ENCODE measurements at places on chromosomes 3 and 15.
A peak's percentile ranks its signal among the peaks of the same experiment; 100 is the strongest.

- DNase-seq: no peak
Observed at GRCh38 chr3:126540951-126541627, 17.1 kb downstream of the CHST13 start.

DNA sequence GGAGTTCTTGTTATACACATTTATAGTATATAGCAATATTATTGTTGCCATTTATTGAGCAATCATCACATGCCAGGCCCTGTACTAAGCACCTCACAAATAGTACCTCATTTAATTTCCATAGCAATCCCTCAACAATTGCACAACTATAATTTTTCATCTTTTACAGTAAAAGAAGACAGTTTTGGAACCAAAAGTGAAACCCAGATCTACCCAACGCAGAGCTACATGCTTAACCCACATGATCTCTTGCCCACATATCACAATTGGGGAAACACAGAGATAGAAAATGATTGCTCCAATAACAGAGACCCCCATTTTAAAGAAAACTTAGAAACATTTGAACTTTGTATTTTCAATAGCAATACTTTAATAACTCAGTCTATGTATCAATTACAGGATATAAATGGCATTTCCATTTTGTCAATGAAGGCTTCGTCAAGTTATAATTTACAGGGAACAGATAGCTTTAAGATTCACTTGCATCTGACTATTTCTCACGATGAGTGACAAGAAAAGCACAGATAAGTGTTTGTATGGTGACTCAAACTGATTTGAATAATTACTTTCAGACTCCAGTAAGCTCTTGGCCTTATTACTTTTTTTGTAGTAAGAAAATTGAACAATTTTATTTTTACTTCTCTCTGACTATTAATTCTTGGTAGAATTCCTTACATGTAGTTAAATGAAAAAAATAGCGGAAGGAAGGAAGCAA is 38.7 kb upstream of the CCDC50 start:
- DNase-seq: no peak

DNA sequence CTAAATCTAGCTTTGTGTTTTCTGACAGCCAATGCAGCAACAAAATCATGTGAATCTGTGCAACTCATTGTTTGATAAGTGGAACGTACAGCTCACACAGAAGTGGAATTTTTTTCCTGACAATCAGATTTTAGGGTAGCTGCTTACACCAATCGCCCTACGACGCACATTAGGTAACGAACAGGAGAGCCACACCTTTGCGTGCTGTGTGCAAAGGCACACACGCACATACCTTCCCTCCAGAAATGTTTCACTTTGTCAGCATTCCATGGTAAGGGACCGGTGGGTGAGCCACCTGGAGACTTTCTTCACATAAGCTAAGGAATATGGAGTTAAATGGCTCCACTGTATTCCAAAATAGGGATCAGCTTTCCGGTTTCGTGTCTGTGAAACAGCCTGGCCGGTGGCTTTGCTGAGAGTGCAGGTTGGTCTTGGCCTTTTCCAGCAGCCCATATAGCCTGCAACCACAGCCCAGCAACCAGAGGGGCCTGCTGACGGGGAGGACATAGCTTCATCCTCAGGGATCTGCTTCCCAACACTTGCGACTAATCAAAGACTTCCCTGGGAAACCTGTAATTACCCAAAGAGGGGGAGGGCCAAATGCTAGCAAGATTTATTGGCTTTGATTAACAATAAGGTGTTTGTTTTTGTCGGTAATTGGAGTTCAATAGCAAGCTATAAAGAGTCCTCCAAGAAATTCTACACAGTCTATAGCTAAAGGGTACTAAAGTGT is 145.3 kb downstream of the ADAMTS17 start:
- no peak for DNase-seq

DNA sequence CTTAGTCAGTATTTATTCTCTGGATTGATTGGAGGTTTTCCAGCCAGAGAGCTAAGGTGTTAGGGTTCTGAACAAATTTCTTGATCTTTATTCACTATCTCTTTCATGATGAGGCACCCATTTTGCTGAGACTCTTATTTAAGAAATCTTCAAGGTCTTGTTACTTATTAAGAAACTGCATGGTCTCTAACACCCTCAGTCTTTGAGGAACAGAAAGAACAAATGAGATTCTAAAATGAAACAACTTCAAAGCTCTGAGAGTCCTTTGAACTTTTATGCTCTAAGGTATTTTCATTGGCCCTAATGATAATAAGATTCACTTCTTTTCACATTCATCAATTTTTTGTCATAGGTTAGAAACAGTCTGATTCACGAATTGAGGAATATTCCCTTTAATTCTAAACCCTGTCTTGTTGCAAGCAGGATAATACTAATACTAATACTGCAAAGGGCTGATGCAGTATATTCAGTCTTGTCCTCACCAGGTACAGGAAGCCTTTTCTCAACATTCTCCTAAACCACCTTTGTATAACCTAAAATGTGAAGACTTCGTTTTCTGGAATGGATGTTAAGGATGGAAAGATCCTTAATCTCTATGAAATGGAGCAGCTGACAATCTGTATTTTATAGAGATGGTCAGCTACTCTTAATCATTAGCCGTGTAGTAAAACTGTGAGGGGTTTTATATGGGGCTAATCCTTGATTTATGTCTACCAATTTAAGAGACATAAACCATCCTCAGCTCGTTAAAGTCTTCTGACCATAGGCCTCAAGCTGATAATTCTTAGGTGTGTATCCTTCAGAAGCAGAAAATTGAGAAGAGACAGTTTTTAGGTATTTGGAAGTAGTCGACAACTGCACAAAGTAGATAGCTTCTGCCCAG is 198.3 kb downstream of the OTOL1 start:
- no peak for DNase-seq

DNA sequence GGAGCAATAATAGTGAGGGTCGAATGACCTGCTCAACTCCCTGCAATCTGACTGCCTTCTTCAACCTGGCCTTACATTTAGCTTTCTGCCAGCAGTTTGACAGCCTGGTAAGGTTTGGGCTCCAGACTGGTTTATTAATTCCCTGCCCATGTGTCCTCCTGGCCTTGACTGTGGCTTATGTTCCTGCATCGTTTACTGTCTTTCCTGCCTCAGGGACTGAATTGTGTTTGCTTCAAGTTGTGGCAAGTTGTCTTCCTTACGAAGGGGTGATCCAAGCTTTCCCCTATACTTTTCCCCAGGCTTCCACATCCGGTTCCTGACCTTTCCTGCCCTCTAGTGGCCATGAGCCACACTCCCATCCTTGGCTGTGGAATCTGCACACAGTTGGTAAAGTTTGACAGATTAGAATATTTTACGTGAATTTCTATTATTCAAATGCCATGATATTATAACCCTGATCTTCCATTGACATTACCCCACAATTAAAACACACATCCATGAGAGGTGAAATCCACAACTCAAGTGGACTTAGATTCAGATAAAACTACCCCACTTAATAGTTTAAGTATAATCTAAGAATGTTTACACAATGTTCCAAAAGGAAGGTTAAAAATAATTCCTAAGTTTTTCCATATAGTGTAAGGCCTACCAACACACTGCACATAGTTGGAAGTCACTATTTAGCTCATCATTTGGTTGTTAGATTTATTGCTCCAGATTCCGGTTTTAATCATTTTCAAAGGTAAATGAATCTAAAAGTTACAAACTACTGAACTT is 95.7 kb downstream of the NEDD4 start:
- DNase-seq: no peak

GRCh38 chr3:196440696-196441095 is 8.5 kb upstream of the UBXN7 start:
- DNase-seq: no peak

- DNase-seq: no peak
Observed at GRCh38 chr3:86653661-86654205, 337.2 kb downstream of the VGLL3 start.

DNA sequence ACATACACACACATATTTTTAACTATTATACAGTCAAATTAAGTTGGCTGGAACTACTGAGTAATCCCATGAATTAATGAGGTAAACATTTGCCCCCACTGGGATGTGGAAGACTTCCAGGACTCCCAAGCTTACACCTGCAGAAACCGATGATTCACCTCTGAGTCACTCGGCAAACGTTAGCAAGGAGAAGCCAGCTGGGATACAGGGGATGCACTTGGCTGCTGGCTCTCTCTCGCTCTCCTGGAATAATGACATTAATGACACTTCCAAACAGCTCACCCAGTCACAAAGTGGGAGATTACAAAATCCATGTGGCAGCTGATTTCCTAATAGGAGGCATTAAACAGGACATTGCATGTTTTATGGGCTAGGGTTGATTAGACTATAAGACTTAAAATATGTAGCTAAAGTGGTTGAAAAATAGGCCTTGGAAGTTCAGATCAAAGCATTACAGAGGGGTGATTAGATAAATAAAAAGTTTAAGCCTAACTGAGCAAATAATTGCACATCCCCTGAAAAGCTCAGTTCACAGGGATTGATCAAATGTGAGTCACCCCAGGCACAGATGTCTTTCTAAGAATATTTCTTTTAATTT is 500.9 kb downstream of the SOX2 start:
- DNase-seq: no peak

GRCh38 chr3:11619946-11620652 is 23.6 kb downstream of the VGLL4 start:
- DNase-seq: no peak

DNA sequence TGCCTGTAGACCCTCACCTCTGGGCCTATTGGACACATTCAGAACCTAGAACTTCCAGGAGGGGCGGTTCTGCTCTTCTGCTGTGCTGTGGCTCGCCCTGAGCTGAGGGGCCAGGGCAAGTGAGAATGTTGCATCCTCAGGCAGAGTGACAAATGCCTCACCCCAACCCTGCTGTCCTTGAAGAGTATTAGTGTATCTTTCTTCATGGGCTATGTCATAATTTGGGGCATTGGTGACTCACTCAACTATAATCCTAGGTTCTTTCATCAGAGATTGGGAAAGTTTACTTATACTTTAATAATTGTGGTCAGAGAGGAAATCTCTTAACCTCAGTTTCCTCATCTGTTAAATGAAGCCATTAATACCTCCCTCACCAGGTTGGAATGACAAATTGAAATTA is 143.8 kb downstream of the SV2B start:
- no peak for DNase-seq

DNA sequence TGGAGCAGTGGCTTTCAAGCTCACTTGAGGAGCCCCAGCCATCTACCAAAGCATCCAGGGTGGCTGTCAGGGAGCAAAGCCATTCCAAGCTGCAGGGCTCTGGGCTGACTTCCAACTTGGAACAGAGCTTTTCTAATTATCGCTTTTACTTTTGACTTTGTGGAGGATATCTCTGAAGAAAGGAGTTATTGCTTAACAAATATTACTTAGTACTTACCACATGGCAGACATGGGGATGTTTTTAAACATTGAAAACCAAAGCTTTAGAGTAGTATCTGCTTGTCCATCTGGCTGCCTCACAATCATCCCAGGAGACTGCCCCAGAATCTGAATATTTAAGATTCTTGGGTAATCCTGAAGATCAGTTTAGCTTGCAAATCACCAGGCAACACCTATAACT is 8.9 kb downstream of the TAGLN3 start:
- no peak for DNase-seq

GRCh38 chr15:65426216-65426853 is 3.6 kb upstream of the IGDCC4 start:
- no peak for DNase-seq

GRCh38 chr15:36680751-36681150 is 101.3 kb downstream of the CDIN1 start:
- no peak for DNase-seq

DNA sequence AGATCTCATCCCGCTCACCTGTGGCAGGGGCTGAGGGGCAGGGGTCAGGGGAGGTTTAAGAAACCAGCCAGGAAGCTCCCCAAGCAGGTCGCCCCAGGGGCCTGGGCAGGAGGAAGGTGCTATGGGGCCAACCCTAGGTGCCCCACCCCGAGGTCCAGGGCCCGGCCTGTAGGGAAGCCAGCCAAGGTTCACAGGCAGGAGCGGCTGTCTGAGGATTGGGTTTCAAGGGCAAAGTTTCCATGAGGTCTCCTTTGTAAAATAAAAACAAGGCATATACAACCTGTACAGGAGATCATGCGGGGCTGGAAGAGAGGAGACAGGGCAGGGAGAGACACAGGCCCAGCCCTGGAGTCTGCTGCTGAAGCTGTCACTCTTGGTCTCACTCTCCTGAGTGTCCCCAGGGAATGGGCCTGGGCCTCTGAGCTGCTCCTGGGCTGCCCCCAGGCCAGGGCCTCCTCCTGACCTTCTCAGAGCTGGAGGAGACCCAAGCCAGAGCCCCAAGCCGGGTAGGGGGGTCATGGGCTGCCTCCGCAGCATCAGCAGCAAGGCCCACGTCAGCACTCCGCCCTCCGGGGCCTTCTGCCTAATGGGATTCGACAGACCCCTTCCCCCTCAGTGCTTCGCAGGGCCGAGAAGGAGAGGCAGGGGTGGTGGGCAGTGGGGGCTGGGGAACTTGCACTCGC is 5.5 kb downstream of the CPLX3 start:
- DNase-seq: no peak

- DNase-seq: no peak
Observed at GRCh38 chr3:58299839-58300516, 6.1 kb upstream of the RPP14 start.

DNA sequence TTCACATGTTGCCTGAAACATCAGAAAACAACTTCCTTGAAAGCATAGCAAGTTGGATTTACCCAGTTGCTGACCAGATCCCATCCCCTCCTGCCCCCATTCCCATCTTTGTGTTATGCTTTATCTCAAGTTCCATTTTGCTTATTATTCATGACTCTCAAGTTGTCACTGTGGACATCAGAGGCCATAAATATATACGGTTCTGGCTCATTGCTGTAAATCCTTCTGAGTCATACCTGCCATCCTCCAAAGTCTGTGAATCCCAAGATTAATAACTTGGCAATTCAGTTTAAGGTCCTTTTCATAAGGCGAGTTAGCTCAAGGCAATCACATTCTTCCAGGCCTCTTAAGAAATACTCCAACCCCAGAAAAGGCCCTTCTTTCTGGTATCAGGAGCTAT is 126.2 kb upstream of the C2CD4B start:
- no peak for DNase-seq

GRCh38 chr3:143643905-143644304 is 204.4 kb downstream of the SLC9A9 start:
- no peak for DNase-seq

GRCh38 chr3:9915254-9916141 is 1.4 kb upstream of the IL17RC start:
- peak; percentile 58 for DNase-seq

GRCh38 chr3:190983875-190984274 is 121.4 kb upstream of the GMNC start:
- no peak for DNase-seq

DNA sequence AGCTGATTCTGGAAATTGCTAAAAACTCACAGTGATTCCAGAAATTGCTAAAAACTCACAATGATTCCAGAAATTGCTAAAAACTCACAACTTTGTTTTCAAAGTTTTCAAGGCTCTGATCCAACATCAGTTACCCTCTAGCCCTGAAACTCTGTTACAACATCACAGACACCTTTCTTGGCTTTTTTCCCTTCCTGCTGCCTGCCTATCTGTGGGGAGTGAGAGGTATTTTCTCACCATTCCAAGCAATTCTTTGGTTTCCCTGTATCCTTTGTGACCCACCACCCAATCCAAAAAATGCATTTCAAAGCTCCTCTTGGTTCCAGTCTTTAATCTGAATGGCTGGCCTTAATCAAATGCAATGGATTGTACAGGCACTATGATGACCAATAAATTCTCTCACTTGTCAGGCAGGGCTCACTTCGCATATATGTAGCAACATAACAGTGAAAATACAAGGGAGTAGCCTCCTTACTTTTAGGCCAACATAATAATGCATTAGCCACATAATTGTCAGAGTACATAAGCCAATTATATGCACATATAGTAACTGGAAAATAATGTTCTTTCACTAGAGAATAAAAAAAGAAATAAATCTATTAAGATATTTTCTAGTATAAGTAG is 1139.0 kb downstream of the ROBO2 start:
- no peak for DNase-seq
